ENCODE measurements at places on chromosomes 3 and 15.

- no peak for DNase-seq
Measured at GRCh38 chr3:51789437-51789836, 10.4 kb upstream of the IQCF6 start.

- DNase-seq: no peak
Measured at GRCh38 chr3:63092515-63092914, 185.6 kb upstream of the SYNPR start.

DNA sequence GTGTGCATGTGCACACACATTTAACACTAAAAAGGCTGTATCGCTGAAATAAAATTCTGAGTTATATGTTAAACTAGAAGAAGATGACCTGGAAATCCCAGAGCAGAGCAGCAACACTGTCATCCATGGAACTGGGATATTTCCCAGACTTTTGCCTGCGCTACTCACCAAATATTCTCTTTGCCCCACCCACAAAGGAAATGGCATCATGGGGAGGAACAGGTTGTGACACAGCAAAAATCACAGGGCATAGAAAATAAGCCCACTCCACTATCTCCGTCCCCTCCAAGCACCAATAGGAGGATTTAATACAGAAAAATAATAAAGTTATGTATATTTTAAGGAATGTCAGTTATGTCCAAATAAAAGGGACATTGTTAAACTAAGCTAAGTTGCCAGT, 71.7 kb downstream of the COL8A1 start:
- DNase-seq: no peak

GRCh38 chr3:185702262-185703225, 116.4 kb downstream of the SENP2 start:
- DNase-seq: no peak

Data from T-helper 2 cell (primary cell).